Glutamatergic neuron (in vitro differentiated cells): ENCODE measurements at places on chromosomes 7 and 10. TPM values are rescaled to one million over a fixed set of nuclear protein-coding genes. Genes with fewer than 3 reads are reported as not detected.

- no peak for DNase-seq
Observed at GRCh38 chr10:62503872-62504271, 129.7 kb downstream of the ZNF365 start.

- peak; percentile 66 for DNase-seq
Observed at GRCh38 chr7:6271694-6272440, 557 bp downstream of the CYTH3 start.

GRCh38 chr10:50473756-50474155 lies 150.0 kb downstream of the SGMS1 start:
- DNase-seq = no peak

DNA sequence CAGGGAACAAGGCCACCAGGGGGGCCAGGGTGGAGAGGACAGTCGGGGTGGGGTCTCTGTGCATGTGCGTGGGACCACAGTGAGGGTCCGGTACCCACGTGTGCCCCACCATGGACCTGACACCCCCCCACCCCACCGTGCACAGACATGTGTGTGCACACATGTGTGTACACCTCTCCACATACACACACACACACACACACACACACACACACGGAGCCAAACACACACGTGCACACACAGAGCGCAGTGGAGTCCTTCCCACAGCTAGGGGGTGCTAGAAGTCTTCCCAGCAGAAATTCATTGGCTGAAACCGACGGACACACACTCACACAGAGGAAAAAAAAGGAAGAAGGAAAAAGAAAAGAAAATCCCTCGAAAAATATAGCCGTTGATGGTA lies 42.8 kb upstream of the GNA12 start:
- DNase-seq = peak; percentile 72

- DNase-seq = no peak
Observed at GRCh38 chr10:131516285-131516684, 204.8 kb upstream of the TCERG1L start.

- DNase-seq = no peak
Observed at GRCh38 chr10:123896246-123896927, 4.8 kb upstream of the CPXM2 start.

DNA sequence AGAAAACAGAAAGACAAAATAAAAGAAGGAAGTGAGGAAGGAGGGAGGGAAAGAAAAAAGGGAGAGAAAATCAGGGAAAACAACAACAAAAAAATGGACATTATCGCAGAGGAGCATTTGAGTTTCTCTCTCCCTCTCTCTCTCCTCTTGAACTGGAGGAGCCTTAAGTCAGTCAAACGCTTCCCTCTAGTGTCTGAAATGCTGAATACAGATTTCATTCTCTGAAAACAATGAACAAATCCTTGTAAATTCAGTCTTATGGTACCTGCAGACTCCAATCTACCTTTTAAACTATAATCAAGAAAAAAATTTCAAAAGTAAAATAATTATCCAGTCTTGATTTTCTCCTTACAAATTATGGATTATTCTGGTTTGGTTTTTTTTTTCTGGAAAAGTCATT lies 89.2 kb upstream of the PFKP start:
- DNase-seq = no peak

GRCh38 chr7:5216931-5217330 lies 26.9 kb downstream of the WIPI2 start:
- no peak for DNase-seq

DNA sequence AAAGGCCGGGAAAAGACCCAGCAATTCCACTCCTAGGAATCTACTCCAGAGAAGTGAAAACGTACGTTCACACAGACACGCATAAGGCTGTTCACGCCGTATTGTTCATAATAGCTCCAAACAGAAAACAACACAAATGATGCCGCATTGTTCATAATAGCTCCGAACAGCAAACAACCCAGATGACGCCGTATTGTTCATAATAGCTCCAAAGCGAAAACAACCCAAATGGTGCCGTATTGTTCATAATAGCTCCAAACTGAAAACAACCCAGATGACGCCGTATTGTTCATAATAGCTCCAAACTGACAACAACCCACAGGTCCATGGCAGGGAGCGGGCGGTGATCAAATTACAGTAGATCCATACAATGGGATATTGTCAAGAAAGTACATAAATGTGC lies 85.2 kb upstream of the DNAAF5 start:
- DNase-seq = no peak

DNA sequence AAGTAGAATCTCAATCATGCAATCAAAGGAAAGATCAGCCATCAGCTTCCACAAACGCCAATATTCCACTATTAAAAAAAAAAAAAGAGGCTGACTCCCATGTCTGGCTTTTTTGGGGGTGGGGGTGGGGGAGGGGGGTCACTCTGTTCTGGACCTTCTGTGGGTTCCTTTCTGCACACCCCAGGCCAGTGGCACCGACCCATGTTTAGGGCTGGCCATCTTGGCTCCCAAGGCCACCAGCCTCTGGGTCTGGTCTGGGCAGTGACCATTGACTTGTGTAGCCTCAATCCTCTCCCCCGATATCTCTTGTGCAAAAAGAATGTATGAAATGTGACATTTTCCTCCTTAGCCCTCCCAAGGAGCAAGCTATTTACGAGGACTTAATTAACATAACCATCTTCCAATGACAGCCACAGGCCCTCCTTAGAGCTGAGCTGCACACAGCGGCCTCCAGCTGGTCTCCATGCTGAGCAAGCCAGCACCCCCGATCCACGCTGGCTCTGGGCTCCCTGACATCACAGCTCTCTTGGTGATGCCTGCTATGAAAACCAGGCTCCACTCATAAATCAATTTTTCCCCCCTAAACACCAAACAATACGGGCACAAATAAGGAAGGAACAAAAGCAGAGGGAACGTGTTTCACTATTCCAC lies 100.1 kb downstream of the ZRANB1 start:
- no peak for DNase-seq

GRCh38 chr10:87862679-87863052 lies 667 bp downstream of the KLLN start:
- DNase-seq = no peak

GRCh38 chr7:69860486-69860885 lies 262.2 kb downstream of the AUTS2 start:
- no peak for DNase-seq

DNA sequence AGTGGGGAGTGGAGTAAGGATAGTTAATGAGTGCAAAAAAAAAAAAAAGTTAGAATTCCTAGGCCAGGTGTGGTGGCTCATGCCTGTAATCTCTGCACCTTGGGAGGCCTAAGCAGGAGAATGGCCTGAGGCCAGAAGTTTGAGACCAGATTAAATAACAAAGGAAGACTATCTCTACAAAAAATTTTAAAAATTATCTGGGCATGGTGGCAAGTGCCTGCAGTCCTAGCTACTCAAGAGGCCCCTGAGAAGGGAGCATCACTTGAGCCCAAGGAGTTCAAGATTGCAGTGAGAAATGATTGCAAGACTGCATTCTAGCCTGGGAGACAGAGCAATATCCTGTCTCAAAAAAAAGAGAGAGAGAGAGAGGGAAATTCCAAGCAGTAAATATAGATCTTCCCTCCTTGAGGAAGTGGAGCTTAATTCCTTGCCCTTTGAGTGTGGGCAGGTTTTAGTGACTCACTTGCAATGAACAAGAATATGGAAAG lies 19.5 kb upstream of the CSTF2T start:
- no peak for DNase-seq

DNA sequence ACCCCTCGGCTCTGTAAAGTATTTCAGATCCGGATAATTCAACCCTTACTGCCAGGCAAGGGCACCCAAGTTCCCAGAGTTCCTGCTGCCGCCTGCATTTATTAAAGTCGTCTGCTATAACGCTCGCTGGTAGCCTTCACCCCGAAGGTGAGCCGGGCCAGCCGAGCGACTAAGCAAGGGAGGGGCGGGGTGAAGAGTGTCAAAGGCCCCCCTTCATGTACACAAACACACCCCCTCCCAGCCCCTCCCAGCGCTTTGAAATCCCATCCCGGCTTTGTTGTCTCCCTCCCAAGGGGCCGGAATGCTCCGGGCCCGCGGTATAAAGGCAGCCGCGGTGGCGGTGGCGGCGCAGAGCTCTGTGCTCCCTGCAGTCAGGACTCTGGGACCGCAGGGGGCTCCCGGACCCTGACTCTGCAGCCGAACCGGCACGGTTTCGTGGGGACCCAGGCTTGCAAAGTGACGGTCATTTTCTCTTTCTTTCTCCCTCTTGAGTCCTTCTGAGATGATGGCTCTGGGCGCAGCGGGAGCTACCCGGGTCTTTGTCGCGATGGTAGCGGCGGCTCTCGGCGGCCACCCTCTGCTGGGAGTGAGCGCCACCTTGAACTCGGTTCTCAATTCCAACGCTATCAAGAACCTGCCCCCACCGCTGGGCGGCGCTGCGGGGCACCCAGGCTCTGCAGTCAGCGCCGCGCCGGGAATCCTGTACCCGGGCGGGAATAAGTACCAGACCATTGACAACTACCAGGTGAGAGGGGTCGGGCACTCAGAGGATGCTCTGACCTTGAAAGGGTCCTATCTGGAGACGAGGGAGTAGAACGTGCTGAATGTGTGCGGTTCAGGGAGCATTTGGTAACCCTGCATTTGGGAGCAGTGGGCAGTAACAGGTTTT lies at the start of gene DKK1:
Gene DKK1, plus strand, starts transcription at position 349 of the 889 bp plus-strand sequence. Its CDS starts 154 bp downstream, at position 503.
- peak; percentile 83 for DNase-seq

GRCh38 chr7:150514748-150515222 lies at the start of gene GIMAP7:
GIMAP7 (plus strand) TSS chr7:150514872; CDS start chr7:150519975, 5,103 bp downstream.
- DNase-seq = no peak

DNA sequence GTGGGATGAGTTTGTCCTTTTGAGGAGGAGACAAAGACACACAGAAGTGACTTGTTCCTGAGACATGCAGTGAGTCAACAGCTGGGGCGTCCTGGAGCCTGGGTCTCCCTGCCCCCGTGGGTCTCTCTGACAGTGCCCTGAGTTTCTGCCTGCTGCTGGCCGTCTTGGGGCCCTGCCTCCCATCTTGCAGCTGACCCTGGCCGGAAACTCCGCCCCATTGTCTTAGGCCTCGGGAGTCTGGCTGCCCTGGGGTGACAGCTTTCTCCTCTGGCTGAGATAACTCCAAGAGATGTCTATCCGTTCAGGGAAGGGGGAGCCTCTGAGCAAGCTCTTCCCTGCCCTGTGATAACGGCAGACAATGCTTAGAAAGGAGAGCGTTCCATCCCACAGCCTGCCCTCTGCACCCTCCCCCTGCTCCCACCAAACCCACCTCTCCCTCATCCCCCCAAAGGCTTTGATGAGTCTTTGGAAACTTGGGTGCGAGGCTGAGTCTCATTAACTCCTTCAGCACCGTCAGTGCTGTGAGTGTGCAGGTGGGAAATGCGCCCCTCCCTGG lies 69.5 kb upstream of the PODXL start:
- DNase-seq = peak; percentile 39

DNA sequence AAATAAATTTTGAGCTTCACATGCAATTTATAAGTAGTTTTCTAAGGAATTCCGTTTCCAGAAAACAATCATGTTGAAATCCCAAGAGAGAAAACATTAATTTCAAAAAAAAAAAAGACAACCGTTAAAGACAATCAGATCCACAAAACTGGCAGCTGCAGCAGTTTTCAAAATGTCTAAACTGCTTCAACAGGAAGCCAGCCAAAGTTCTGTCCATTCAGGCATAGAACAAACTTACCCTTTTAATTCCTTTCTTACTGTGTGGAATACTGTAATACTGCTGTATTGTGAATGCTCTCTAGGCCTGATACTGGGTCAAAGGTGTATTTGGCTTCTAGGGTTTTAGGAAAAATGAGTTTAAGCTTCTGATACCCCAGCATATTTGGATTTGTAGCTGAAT lies 31.6 kb downstream of the HOXA1 start:
- DNase-seq = no peak

- DNase-seq = peak; percentile 13
Observed at GRCh38 chr10:132685101-132685891, 100.7 kb downstream of the NKX6-2 start.

- DNase-seq = no peak
Observed at GRCh38 chr7:4854916-4855315, 6.9 kb downstream of the PAPOLB start.

GRCh38 chr10:99758211-99758891 lies 24.1 kb upstream of the ABCC2 start:
- DNase-seq = no peak

DNA sequence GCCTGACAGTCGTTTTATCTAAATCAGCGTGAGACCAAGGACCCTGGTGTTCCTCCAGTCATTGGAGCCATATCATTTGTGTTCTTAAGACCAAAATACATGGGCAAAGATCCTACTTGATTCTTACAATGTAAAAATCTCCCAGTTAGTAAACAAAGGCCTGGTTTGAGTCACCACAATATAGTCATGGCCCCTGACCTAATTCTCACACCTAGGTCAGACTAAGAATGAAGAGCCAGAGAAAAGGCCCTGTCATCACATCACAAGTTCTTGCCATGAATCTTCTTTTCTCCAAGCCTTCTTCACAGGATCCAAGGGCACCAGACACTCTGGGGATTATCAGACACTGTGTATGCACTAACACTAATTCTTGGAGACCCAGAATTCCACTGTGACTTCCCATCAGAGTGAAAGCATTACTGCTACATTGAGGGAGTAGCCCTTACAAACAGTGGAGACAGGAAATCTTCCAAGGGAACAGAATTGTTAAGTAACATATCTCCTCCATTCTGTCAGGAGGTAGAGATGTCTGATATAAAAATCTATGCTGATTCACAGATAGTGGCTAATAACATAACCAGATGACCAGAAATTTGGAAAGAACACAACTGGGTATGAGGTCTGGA lies 7.6 kb upstream of the ERVW-1 start:
- DNase-seq = no peak

DNA sequence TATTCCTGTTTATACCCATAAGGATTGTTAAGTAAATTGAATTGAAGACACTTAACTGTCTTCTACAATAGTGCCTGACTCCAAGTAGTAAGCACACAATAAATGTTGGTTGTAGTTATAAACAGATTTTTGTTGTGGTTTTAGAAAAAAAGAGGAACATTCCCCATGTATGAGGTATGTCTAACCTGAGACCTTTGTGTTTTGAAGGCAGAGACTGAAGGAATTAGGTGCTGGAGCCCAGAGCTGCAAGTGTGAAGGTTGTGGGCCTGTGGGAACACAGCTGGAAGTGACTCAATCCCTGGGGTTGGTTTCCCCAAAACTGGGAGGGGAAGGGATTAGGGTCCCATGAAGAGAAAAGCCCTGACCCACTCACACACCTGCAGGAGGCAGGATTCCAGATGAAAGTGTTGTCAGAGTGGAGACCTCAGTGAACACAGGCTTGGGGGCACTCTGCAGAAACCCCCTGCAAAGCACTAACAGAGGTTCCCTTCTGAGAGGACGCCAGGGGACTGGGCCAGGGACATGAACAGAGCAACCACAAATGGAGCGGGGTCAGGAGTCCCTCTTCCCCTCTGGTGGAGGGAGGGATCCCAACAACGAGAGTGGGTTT lies 265.1 kb upstream of the KLF14 start:
- no peak for DNase-seq

- DNase-seq = no peak
Observed at GRCh38 chr10:33939892-33940291, 605.4 kb upstream of the NRP1 start.

The GLI3 gene
- total RNA-seq = 2.9 TPM

The TCAF2 gene
- total RNA-seq = 0.78 TPM

The PLXNA4 gene
- 16.2 TPM for total RNA-seq

The CLRN3 gene
- not detected for total RNA-seq

The OR2F1 gene
- total RNA-seq = not detected

The MALRD1 gene
- 0.27 TPM for total RNA-seq

The GRK5 gene
- total RNA-seq = 77.6 TPM

The CYP3A7 gene
- not detected for total RNA-seq

The TAS2R3 gene
- 1.6 TPM for total RNA-seq

The PTN gene
- 40.0 TPM for total RNA-seq

The CTAGE15 gene
- not detected for total RNA-seq
